Endothelial cell of coronary artery (primary cell): ENCODE measurements at places on chromosomes 13 and 19. TPM values are rescaled to one million over a fixed set of nuclear protein-coding genes. Genes with fewer than 3 reads are reported as not detected.

The GARIN5A gene
- 0.19 TPM in 1 of 2 replicates, not detected in the other for total RNA-seq

The CEACAM7 gene
- total RNA-seq = not detected in 2 replicates

The BEST2 gene
- total RNA-seq = not detected in 2 replicates

The RYR1 gene
- total RNA-seq = under 0.01 and 0.18 TPM in 2 replicates

The ZNF491 gene
- 0.90 and 2.4 TPM in 2 replicates for total RNA-seq

The ATP13A1 gene
- total RNA-seq = 26.0 and 30.7 TPM in 2 replicates

The TMEM190 gene
- total RNA-seq = not detected in 2 replicates

The SOX21 gene
- total RNA-seq = not detected in 2 replicates

The ATP4B gene
- total RNA-seq = not detected in 2 replicates

The ZNF583 gene
- total RNA-seq = 3.5 and 5.4 TPM in 2 replicates

The ECSIT gene
- 30.2 and 44.1 TPM in 2 replicates for total RNA-seq

The KRTDAP gene
- not detected in 2 replicates for total RNA-seq

The ARL11 gene
- total RNA-seq = 0.09 TPM in 2 replicates

The ZNF569 gene
- total RNA-seq = 4.6 and 6.2 TPM in 2 replicates

The LDLR gene
- 49.6 and 58.1 TPM in 2 replicates for total RNA-seq

The C2CD4C gene
- total RNA-seq = 0.18 and 0.38 TPM in 2 replicates

The ZNF880 gene
- 11.4 and 22.9 TPM in 2 replicates for total RNA-seq

The SPACA4 gene
- not detected in 2 replicates for total RNA-seq

The YIF1B gene
- total RNA-seq = 65.8 and 68.7 TPM in 2 replicates

The APOE gene
- total RNA-seq = 0.28 and 0.81 TPM in 2 replicates

The CDC34 gene
- 107 and 112 TPM in 2 replicates for total RNA-seq

The APOC1 gene
- 0.28 and 0.72 TPM in 2 replicates for total RNA-seq

The ZNF527 gene
- total RNA-seq = 3.8 and 5.8 TPM in 2 replicates

The HIPK4 gene
- under 0.01 and 0.09 TPM in 2 replicates for total RNA-seq

The CBY2 gene
- not detected in 2 replicates for total RNA-seq

The ZNF829 gene
- total RNA-seq = 0.45 and 1.8 TPM in 2 replicates

The JAK3 gene
- 0.72 and 2.8 TPM in 2 replicates for total RNA-seq

The KCNN4 gene
- total RNA-seq = 0.90 and 4.1 TPM in 2 replicates

The TICAM1 gene
- 2.7 and 4.0 TPM in 2 replicates for total RNA-seq

The RAB3A gene
- 0.45 and 0.56 TPM in 2 replicates for total RNA-seq

The ATF5 gene
- 2.7 and 4.0 TPM in 2 replicates for total RNA-seq

The IFT88 gene
- 9.6 TPM in 2 replicates for total RNA-seq

The SERPINE3 gene
- total RNA-seq = not detected in 2 replicates

The SCEL gene
- not detected in 2 replicates for total RNA-seq

The MADCAM1 gene
- total RNA-seq = under 0.01 TPM in 1 of 2 replicates, not detected in the other

The ACER1 gene
- not detected in 2 replicates for total RNA-seq

The KIR2DL3 gene
- not detected in 2 replicates for total RNA-seq

The RFPL4A gene
- total RNA-seq = 0.36 TPM in 1 of 2 replicates, not detected in the other

The CD37 gene
- total RNA-seq = not detected in 2 replicates

The STARD13 gene
- 21.3 and 37.4 TPM in 2 replicates for total RNA-seq

The DNAAF3 gene
- 0.27 and 0.47 TPM in 2 replicates for total RNA-seq

The ZNF836 gene
- total RNA-seq = 4.9 and 7.8 TPM in 2 replicates

The MBD3L3 gene
- not detected in 2 replicates for total RNA-seq

The LIM2 gene
- total RNA-seq = not detected in 2 replicates

The NXNL1 gene
- not detected in 2 replicates for total RNA-seq

The UTP14C gene
- total RNA-seq = 10.1 and 14.0 TPM in 2 replicates

The DLEU7 gene
- not detected in 2 replicates for total RNA-seq

The CEACAM3 gene
- not detected in 2 replicates for total RNA-seq
